ENCODE measurements at places on chromosomes 12 and 14.

- DNase-seq = no peak
Measured at GRCh38 chr14:56271970-56272369, 153.8 kb downstream of the PELI2 start.

- no peak for DNase-seq
Measured at GRCh38 chr14:75847584-75847983, 134.2 kb downstream of the TGFB3 start.

- DNase-seq = no peak
Measured at GRCh38 chr12:89603678-89604077, 77.8 kb upstream of the POC1B start.

DNA sequence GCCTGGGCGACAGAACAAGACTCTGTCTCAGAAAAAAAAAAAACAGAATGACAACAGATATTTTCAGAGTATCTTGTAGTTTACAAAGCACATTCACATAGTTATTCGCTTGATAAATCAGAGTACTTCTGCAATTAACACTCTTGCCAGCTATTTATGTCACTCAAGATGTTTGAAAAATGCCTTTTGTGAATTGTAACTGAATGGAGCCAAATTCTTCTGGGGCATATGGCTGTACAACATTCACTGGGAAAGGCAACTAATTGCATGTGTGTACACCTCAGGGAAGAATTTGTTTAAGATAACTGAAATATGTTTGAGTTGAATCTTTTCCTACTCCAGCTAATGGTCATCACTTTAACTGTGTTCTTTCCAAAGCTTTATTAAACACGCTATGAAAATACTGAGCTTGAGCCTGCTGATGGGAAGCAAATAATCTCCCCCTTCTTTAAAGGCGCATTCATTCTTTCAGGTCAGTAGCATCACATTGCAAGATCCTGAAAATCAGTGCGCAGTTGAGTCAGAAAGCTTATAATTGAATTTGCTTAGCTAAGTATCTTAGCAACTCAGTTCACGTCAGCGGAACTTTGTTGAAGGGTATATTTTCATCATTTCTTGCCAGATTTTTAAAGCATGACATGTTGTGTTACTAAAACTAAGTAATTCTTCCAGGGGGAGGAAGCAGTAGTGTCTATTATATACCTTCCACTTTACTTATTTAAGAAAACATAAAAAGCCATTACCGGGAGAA, 66.6 kb downstream of the SINHCAF start:
- DNase-seq = no peak

DNA sequence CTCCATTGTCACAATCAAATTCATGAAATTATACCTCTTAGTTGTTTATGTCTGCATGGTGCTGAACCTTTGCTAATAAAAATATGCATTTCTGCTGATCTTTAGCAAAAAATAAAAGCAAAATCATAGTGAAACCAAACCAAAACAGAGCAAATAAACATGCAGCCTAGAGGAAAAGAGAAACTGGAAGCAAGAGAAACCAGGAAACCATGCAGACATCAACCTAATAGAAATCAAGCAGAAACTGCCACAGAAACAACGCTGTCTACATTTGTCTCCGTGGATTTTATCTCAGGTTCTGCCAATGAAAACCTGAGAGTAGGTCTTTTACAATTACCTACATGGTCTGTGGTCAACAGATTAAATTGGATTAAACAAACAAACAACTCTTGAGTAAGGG, 173.7 kb downstream of the SYT10 start:
- DNase-seq = no peak

DNA sequence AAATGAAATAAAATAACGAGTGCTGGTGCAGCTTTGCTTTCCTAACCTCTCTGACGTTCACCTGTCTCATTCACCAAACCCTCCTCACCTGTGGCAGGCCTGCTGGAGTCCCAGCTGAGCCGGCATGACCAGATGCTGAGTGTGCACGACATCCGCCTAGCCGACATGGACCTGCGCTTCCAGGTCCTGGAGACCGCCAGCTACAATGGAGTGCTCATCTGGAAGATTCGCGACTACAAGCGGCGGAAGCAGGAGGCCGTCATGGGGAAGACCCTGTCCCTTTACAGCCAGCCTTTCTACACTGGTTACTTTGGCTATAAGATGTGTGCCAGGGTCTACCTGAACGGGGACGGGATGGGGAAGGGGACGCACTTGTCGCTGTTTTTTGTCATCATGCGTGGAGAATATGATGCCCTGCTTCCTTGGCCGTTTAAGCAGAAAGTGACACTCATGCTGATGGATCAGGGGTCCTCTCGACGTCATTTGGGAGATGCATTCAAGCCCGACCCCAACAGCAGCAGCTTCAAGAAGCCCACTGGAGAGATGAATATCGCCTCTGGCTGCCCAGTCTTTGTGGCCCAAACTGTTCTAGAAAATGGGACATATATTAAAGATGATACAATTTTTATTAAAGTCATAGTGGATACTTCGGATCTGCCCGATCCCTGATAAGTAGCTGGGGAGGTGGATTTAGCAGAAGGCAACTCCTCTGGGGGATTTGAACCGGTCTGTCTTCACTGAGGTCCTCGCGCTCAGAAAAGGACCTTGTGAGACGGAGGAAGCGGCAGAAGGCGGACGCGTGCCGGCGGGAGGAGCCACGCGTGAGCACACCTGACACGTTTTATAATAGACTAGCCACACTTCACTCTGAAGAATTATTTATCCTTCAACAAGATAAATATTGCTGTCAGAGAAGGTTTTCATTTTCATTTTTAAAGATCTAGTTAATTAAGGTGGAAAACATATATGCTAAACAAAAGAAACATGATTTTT, 17.1 kb upstream of the AMN start:
- DNase-seq = no peak

DNA sequence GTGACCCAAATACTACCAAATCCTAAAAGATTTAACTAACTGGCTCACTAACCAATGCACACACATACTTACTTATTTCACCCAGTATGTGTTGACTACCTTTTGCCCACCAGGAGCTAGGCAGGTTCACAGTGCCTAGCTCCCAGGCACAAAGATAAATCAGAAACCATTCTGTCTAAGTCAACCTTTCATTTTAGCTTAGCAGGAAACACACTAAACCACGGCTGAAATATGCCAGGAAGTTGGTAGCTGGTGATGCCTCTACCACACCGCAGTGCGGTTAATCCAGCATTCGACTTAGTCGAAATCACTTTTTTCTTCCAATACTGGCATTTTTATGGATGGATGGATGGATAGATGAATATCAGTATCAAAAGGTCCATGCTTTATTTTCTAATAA, 597.7 kb downstream of the DIO2 start:
- no peak for DNase-seq

- no peak for DNase-seq
Measured at GRCh38 chr12:124713041-124713435, 145.6 kb upstream of the NCOR2 start.
